ENCODE measurements at places on chromosomes 2 and 18. TPM values are rescaled to one million over a fixed set of nuclear protein-coding genes. Genes with fewer than 3 reads are reported as not detected.

The CFAP221 gene
- total RNA-seq = not detected

The IL1F10 gene
- total RNA-seq = not detected

The CDH2 gene
- 1.8 TPM for total RNA-seq

- no peak for DNase-seq
Observed at GRCh38 chr18:37440206-37440605, 125.4 kb downstream of the CELF4 start.

The SERPINB4 gene
- not detected for total RNA-seq

The KANSL3 gene
- total RNA-seq = 27.7 TPM

The CNDP1 gene
- not detected for total RNA-seq

The PARD6G gene
- 60.2 TPM for total RNA-seq

- no peak for DNase-seq
Observed at GRCh38 chr2:155218945-155219344, 520.5 kb downstream of the KCNJ3 start.

The STON1 gene
- total RNA-seq = 8.1 TPM

DNA sequence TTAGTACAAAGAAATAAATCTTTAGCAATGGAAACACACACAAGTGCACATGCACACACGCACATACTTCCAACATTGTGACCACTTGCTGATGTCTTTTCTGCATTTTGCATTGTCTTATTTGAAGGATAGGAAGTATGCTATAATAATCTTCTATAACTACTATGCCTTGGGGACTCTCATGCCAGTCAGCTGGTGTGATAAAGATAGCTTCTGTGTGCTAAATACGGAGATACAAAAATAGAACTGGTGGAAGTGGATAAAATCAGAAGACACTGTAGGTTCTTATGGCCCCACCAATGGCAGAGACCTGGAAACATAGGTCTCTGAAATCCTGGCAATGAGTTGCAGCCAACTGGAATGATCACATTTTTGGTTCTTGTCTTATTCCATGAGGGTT lies 31.5 kb upstream of the RASGRP3 start:
- no peak for DNase-seq

GRCh38 chr2:26712486-26713465 lies 20.3 kb downstream of the KCNK3 start:
- DNase-seq = no peak

GRCh38 chr2:199443589-199444130 lies 14.1 kb downstream of the SATB2 start:
- DNase-seq = no peak

GRCh38 chr2:170224692-170225294 lies 46.8 kb downstream of the MYO3B start:
- no peak for DNase-seq

GRCh38 chr2:133581010-133581760 lies 12.9 kb upstream of the NCKAP5 start:
- peak; percentile 79 for DNase-seq

The THSD7B gene
- total RNA-seq = under 0.01 TPM

DNA sequence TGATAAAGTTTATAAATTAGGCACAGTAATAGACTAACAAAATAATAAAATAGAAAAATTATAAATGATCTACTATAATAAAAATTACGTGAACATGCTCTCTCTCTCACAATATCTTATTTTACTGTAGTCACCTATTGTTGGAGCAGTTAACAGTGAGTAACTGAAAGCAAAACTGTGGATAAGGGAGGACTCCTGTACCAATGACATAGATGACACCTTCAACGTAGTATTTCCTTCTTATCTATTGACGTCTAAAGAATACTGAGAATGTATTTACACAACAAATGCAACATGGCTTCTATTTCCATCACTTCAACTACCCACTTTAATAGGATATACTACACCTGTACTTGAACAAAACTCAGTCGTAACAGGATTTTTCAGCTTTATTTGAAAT lies 31.5 kb downstream of the HNRNPLL start:
- no peak for DNase-seq

- DNase-seq = no peak
Observed at GRCh38 chr2:174613531-174613930, 15.9 kb upstream of the WIPF1 start.

- DNase-seq = no peak
Observed at GRCh38 chr2:121818546-121818945, 63.1 kb downstream of the TSN start.

- no peak for DNase-seq
Observed at GRCh38 chr2:10720306-10720705, 1.1 kb upstream of the ATP6V1C2 start.

- peak; percentile 11 for DNase-seq
Observed at GRCh38 chr2:88451811-88452564, 505 bp downstream of the FOXI3 start.

The PLCL1 gene
- total RNA-seq = 0.51 TPM

GRCh38 chr2:197229509-197230443 lies 80.8 kb downstream of the ANKRD44 start:
- DNase-seq = no peak

The MC5R gene
- total RNA-seq = not detected
